ENCODE measurements at places on chromosomes 5 and 9. TPM values are rescaled to one million over a fixed set of nuclear protein-coding genes. Genes with fewer than 3 reads are reported as not detected.
A peak's percentile ranks its signal among the peaks of the same experiment; 100 is the strongest.

Gene DYNC2I2
- 58.1 TPM for polyA plus RNA-seq

Gene FGD3
- 5.2 TPM for polyA plus RNA-seq

Gene ADAMTSL2
- polyA plus RNA-seq, result 1.3 TPM

Gene DCANP1
- polyA plus RNA-seq, result not detected

Gene ZBED3
- 31.6 TPM for polyA plus RNA-seq

Gene GFRA3
- polyA plus RNA-seq, result 3.8 TPM

Gene RLN2
- 3.0 TPM for polyA plus RNA-seq

Gene TLR4
- polyA plus RNA-seq, result 10.7 TPM

Gene SPATA31A3
- not detected for polyA plus RNA-seq

GRCh38 chr9:129287619-129288305 lies 109.7 kb upstream of the IER5L start:
- no peak for DNase-seq

GRCh38 chr5:13932561-13932960 lies 11.9 kb downstream of the DNAH5 start:
- no peak for DNase-seq

- DNase-seq, result no peak
Measured at GRCh38 chr5:122704247-122705036, 70.4 kb upstream of the SNX2 start.

- no peak for DNase-seq
Measured at GRCh38 chr5:122612901-122613300, 162.0 kb upstream of the SNX2 start.

GRCh38 chr9:86665416-86665815 lies 281.9 kb downstream of the GAS1 start:
- DNase-seq, result no peak

DNA sequence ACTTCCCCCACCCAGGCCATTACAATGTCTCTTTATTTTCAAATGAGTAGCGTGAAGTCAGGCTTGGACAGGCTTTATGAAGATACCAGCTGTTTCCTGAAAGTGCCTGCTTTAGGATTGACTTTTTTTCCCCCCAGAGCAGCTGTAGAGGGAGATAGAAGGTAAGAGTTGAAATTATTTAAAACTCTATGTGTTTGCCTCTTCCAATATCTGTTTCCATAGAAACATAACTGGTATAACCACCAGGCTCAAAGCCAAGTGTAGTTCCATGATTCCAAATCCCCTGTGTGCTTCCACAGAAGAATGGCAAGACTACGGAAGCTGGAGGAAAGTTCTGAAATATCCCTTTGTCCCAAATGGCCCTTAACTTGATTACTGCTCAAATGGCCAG lies 87.4 kb upstream of the TBC1D2 start:
- DNase-seq, result no peak

DNA sequence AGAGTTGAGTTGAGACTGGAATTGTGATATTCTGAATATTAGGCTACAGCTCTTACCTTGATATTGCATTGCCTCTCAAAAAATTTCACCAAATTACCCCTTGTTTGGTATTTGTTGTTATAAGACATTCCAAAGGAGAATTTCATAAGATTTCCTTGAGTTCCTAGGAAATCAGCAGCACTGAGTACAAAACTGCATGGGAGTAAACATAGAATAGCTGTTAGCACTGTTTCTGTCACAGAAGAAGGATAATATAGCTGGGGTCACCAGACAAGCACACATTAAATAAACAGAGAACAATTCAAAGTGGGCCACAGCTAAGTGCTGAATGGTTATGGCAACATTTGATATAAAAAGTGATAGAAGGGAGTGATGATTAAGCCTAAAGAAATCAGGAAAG lies 724.3 kb downstream of the PRELID2 start:
- no peak for DNase-seq

DNA sequence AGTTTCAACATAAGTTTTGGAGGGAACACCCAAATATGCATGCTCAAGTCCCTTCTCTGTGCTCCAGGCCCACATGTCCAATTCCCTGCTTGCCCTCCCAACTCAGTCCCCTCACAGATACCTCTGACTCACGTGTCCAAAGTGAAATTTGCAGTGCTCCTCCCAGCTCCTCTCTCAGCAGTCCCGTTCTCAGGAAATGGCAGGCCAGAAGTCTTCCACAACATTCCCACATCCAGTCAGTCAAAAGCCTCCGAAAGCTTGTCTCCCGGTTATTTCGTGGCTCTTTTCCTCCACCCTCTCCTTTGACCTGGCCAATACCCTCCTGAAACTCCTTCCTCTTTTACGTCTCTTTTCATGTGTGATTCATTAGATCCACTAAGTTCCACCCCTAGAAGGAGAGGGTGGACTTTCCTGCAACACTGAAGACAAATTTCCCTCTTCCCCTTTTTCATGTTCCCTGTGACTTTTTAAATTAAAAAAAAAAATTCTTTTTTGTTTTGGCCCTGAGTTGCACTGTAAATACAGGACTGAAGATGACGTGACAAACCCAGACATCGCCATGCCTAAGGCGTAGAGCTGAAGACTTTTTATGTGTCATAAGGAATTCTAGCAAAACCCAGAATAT lies 12.8 kb upstream of the MGAT1 start:
- DNase-seq, result no peak

GRCh38 chr9:114302727-114303126 lies 20.2 kb upstream of the ORM1 start:
- no peak for DNase-seq

- DNase-seq, result no peak
Measured at GRCh38 chr5:108003178-108003577, 332.4 kb upstream of the EFNA5 start.

GRCh38 chr5:25448190-25448621 lies 803.4 kb upstream of the CDH10 start:
- DNase-seq, result no peak

DNA sequence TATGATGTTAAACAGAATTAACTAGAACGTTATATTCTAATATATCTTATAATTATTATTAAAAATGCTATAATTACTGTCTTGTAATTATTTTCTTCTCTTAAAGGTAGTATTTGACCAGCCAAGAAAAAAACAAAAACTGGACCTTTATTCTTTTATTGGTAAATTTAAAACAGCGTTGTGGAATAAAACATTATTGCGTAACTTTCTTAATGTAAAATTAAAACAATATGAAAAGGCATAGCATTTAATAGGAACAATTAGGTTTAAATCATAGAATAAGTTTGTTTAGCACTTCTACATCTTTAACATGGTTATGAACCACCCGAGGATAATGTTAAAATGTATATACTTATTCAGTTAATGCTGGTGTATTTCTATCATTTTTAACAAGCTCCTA lies 574.5 kb upstream of the CDH18 start:
- no peak for DNase-seq

DNA sequence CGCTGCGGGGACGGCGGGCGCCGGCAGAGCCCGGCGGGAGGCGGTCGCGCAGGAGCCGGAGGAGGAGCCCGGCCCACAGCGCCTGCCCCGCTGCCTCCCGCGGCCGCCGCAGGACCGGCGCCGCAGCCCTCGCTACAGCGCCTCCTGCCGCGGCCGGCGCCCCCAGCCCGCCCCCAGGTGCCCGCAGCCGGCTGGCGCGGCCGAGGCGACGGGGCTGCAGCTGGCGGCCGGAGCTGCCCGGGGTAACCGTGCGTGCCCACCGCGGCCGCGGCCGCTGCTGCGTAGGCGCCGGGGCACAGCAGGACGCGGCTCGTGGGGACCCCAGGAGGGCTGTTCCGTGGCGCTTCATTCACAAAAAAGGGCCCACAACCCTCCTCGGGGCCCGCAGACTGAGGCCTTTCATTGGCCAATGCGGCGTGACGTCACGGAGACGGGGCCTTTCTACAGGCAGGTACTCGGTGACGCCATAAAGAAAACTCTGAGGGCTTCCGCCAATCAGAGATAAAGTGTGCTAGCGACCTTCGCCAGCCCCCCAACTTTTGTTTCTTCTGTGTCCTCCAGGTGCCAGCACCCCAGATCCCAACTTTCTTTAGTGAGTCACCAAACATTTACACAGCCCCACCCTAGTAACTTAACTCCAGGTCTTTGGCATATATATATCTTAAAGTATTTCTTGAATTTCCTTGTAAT lies at the start of gene CDC14B:
Gene CDC14B (minus strand): TSS at position 353 of the 690 bp plus-strand sequence. CDS start 465 bp downstream, outside the sequence.
- peak; percentile 83 for DNase-seq

DNA sequence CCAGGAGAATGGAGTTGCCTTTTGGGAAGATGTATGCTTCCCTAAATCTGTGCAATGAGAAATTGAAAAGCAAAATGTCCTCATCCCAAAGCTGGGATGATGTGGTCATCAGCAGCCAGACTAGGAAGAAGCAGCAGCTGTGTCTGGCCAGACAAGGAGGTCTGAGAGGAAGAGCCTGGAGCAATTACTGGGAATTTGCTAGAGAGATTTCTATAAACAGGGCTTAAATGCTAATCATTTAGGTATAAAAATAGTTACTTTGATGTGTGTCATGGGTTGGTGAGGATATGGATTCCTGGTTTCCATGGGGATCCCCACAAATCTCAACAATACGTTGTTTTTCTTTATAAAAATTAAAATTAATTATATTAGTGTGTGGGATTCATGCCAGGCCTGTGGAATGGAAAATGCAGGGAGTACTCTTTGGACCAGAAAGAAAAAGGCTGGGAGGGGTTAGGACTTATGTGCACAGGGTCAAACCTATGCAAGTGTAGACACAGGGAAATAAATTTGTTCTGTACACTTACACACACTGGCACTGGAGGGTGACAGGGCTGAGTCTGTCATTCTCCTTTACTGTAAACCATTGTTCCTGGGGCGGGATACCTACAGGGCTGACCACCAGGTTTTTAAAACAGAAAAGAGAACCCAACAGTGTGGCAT lies 58.7 kb upstream of the TRPC7 start:
- no peak for DNase-seq

DNA sequence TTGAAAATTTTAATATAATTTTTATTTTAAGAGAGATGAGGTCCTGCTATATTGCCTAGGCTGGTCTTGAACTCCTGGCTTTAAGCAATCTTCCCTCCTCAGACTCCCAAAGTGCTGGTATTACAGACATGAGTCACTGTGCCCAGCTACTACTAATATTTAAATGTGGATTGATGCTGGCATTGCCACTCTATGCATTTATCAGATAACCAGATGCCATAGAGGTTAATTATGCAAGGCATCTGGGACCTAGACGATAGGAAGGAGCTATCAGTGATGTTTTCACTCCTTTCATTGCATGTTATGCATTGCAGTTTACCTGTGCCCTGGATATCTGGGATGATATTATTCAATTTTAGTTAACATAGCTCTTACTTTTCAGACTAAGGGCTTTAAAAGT lies 127.0 kb downstream of the RPS23 start:
- DNase-seq, result no peak

DNA sequence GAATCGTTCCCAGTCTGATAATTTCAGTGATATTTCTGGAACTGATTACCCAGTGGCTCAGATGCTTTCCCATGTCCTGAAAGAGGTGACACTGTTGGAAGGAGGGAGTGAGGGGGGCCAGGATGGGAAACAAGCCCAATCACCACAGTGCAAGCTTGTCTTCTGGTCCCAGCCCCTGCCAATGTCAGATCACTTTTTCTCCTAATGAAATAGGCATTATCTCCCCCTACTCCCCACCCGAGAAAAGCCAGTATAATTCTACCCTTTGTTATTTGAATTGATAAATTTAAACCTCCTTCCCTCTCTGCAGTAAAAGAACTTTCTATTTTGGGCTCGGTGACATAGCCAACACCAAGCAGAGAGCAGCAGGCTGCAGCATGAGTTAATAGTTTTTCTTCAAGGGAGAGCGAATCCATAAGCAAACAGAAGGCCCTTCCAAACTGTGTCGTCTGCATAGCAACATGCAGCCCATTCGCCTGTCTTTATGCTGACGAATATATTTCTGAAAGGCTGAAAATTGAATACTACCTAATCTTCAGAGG lies 14.6 kb upstream of the PPP2CA start:
- no peak for DNase-seq

DNA sequence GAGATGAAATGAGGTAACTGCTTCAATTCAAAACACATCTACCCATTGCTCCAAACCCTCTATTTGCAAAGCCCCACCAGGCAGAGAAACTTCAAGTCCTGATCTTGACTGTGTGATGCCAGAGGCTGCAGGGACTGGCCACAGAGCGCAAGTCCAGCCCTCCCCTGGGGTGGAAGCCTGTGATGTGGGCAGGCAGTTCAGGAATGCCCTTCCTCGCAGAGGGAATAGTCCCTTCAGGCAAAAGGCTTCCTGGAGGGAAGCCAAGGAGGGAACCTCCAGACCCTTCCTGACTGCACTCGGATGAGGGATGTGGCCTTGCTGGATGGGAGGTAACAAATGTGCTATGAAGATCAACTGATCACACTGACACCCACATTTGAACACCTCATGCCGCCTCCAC lies 131.2 kb downstream of the SLIT3 start:
- no peak for DNase-seq
